NCI-H2107 (cell line): ENCODE measurements at places on chromosomes 3 and 15.

GRCh38 chr3:55160241-55160983 is 232.6 kb upstream of the LRTM1 start:
- DNase-seq, result no peak

- no peak for DNase-seq
Measured at GRCh38 chr3:53027254-53027844, 18.5 kb downstream of the SFMBT1 start.

DNA sequence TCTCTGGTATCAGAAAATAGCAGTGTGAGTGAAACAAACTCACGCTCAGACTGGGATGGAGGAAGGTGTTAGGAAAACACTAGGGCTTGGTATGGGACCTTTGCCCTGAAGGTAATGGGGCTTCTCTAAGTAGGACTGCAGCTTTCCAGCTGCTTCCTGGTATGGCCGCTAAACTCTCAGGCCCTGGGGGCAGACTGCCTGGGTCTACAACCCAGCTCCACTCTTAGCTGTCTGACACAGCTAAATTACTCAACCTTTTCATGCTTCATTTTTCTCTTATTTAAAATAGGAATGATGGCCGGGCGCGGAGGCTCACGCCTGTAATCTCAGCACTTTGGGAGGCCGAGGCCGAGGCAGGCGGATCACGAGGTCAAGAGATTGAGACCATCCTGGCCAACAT is 5.2 kb upstream of the YEATS2 start:
- DNase-seq, result no peak

DNA sequence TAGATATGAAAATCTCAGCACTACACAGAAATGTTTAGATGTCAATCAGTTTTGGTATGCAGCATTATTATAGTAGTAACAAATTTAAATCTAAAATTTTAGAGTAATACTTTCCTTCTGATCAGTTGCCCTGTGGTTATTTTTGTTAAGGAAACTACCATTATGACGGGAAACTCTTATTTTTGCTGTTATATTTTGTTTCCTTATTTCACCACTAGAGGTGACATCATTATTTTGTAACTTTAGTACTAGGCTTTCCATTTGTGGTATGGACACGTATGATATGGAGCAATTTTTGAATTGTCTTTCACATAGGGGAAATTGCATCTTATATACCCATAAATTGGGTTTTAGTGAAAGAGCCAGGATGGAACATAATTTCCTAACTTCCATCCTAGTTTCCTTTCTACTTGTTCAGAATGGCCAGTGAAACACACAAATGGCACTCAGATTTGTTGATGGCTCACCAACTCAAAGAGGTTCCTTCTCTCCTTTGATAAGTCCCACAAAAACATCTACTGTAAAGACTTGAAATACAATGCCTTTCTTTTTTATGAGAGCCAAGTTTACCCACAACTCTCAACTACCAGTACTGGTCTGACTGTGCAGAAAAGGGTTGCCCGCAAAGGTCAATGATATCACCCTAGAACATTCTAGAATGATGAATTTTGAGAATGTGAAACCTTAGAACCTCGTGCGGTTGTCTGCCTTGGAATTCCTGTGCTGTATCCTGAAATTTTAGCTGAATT is 19.4 kb upstream of the PPP4R2 start:
- DNase-seq, result no peak

DNA sequence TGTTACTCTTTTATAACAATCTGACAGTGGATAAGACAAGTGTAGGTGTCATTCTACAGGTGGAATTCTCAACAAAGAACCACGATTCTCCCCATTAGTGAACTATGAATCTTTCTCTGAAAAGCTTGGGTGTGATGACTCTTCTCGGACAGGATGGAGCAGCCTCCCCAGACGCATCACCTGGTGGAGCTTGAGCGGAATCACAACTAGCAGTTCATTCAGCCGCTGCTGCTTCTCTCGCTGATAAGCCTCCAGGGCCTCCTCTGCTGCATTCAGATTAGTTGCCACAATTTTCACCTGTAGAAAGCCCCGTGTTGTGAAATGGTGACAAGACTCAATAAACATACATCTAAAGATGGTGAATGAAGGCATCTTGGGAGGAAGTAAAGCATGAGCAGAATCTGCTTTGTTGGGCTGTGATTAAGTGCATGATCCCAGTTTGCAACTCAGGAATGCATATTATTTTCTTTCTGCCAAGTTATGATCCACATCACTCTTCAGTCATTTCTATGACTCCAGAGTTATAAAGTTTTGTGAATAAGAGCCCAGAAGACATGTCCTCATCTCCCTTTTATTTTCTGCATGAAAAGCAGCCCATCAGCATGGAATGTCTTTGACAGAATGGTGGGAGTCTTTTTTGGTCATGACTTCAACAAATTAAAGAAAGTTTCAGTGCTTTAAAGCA is 93.6 kb downstream of the BOC start:
- no peak for DNase-seq

DNA sequence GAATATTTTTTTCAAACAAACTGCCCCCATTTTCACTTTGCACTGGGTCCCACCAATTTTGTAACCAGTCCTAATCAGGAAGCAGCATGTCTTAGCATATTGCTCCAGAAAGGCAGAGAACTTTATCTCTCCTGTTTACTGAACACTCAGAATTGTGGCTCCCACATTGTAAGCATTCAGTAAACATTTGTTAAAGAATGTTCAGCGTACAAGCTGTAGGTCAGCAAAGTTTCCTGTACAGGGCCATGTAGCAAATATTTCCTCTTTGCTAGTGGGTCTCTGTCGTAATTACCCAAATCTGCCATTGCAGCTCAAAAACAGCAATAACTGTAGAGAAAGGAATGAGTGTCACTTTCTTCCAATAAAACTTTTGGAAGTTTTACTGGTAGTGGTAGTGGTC is 393.3 kb downstream of the GRM7 start:
- DNase-seq, result no peak

GRCh38 chr3:53073553-53074365 is 27.9 kb upstream of the SFMBT1 start:
- no peak for DNase-seq

GRCh38 chr15:24878153-24878552 is 76.6 kb upstream of the SNRPN start:
- no peak for DNase-seq

DNA sequence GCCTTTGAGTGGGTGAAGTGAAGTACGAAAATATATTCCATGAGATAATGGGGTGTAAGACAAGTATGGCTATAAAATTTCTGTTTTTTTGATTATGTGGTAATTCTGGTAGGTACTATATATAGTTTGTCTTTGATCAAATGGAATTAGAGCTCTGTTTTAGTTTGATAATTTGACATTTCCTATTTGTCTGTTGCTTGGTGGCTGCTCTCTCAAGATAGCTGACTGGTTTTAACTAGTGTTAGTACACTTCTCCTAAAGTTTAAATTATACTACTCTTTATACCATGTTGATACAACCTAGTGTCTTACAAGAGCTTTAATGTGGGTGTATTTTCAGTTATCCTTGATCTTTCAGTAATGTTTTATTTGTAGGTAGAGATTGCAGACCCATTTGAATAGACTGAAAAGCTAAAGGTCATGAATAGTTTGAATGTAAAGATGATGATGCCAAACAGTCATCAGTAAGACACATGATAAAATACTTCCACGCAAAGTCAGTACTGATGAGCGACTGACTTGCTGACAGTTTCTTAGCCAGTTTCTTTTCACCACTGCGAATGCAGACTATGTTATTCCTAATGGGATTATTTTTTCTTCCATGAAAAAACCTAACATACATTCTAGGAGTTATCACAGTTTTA is 15.2 kb downstream of the SACM1L start:
- DNase-seq, result no peak

GRCh38 chr3:112793326-112794081 is 53.2 kb downstream of the CD200R1L start:
- DNase-seq, result no peak

DNA sequence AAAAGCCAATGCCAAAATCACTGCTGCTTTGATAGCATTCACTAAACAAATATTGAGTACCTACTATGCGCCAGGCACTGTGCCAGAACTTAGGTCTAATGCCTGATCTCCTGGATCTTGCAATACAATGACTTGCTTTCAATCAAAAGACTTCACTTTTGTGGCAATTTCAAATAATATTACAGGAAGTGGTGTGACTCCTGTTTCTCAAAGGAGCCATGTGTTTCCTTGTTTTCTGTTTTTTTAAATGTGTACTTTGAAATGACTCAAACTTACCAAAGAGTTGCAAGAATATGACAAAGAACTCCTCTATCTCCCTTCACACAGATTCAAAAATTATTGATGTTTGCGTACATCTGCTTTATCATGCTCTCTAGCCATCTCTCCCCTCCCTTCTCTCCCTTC is 18.3 kb downstream of the OSBPL10 start:
- no peak for DNase-seq

DNA sequence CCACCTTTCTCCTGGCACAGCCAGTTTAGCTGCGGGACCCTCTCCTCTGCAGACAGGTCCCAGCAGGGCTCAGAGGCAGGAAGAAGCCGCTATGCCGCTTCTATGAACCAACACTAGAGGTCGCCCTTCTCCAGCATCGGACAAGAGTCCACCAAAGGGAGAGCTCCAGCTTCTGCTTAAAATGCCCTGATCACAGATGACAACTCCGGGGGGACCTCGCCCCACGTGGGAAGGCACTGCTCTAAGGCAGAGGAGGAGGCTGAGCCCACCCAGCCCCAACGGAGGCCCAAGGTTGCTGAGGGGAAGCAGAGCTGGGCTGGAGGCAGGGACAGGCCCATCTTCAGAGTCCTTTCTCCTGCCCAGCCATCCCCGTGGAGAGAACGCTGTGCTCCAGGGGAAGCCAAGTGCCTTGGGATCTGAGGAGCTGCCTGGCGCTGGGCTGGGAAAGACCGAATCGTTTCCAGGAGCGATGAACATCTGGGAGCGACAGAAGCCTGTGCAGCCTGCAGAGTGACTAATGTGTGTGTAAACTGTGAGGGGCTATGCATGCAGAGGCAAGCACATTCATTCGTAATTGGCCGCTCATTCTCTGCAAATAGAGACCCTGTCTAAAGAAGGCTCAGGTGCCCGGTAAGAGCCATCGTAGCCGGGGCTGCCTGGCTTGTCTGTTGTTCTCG is 43.5 kb upstream of the BDH1 start:
- DNase-seq, result no peak

DNA sequence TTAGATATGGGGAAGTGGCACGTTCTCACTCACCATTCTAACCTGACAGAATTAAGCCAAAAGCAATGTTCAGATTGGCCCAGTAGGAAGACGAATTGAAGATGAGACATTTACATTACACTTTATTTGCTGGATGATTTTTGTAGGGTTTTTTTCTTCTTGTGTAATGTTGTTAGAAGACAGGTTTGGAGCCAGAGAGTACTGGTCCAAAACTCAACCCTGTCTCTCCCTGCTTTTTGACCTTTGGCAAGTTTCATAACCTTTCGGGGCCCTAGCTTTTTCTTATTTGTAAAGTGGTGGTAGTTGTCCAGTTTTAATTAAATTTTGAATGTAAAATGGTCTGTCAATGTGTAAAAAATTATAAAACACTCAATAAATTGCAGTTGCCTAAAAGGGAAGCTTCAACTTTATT is 29.5 kb downstream of the PDE8A start:
- DNase-seq, result no peak

- no peak for DNase-seq
Measured at GRCh38 chr15:36356978-36357601, 222.3 kb upstream of the CDIN1 start.
